ENCODE measurements at places on chromosomes 6 and 20. TPM values are rescaled to one million over a fixed set of nuclear protein-coding genes. Genes with fewer than 3 reads are reported as not detected.

DNA sequence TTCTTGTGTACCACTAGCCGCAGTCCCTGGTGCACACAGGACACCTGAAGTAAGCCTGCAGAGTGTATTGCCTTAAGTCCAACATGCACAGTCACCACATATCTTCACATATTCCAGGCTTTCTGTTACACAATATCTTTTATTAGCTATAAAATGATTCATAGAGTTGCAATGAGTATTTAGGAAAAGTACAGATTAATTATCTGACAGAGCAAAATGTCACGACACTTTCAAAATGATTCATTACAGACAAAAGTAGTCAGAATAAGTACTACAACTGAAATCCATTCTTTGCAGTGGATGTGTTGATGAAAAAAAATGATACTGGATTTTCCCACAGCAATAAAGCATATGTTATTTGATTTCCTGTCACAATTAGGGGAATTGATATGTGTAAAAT is 199.5 kb upstream of the ASCC3 start:
- no peak for DNase-seq

DNA sequence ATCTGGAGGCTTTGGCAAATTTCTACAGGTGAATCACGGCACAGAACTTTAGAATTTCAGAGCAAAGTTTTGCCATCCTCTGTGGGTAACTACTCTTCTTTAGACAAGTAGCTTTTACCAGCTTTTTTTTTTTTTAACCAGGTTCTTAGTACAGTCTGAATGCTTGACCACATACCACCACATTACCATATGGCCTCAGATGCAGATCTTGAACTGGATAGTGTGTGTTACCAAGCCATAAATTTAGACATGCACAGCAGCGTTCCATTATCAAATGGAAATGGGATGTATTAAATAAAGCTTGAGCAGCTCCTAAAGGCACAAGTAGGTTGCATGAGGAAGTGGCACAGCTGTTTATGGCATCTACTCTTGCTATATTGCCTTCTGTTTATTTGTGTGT is 38.3 kb upstream of the PRSS16 start:
- DNase-seq, result no peak

- DNase-seq, result no peak
These were observed 518.5 kb downstream of the CD83 start for GRCh38 chr6:14635934-14636591.

GRCh38 chr6:127533736-127534135 is 14.6 kb upstream of the MTCL3 start:
- DNase-seq, result no peak

- DNase-seq, result no peak
These were observed 354.0 kb downstream of the ESR1 start for GRCh38 chr6:152161501-152161900.

- no peak for DNase-seq
These were observed 43.4 kb downstream of the PLCG1 start for GRCh38 chr20:41180599-41181333.

DNA sequence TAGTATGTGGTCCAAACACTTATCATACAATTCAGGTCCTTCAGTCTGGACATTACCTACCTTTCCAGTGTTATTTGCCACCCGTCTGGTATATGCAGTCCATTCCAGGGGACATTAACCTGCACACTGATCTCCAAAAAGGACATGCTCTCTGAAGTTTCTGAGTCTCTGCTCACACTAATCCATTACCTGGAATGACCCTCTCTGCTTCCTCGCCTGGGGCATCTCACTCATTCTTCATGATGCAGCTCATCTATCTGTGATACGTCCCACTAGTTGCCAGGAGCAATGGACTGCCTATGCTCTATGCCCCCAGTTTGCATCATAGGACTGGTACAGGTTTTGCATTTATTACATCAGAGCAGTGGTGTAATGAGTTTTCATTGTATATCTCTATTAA is 5.9 kb upstream of the TUBB2B start:
- DNase-seq, result no peak

GRCh38 chr6:156928972-156929371 is 151.8 kb downstream of the ARID1B start:
- no peak for DNase-seq

DNA sequence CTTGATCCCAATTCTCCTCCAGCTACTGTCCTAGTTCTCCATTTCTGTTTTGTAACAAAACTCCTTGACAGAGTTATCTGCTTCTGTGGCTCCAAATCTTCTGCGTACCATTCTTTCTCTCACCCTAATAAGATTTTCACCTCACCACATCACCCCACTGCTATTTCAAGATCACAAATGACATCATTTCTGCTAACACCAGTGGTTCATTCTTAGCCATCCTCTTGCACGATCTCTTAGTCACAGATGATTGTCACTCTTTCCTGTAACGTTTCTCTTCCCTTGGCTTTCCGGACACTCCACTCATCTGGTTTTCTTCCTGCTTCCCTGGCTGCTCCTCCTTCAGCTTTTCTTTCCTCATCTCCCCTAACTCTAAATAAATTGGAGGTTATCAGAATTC is 56.8 kb upstream of the FABP7 start:
- DNase-seq, result no peak

GRCh38 chr20:56945057-56945456 is 316.0 kb downstream of the TFAP2C start:
- no peak for DNase-seq

DNA sequence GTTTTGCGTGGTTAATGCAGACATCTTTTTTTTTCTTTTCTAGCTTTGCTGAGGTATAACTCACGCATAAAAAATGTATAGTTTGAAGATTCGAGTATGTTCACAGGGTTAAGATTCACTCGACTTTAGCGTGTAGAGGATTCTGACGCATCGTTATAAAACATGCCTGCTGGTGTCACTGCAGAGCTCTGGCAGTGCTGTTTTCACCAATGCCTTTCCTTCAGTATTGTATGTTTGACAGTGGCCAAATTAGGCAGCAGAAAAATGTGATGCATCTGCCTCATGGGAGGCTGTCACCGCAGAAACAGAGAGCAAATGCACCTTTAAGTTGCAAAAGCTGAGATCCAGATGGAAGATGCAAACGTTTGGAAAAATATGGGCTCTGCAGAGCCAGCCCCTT is 18.0 kb upstream of the SIRPB2 start:
- no peak for DNase-seq

DNA sequence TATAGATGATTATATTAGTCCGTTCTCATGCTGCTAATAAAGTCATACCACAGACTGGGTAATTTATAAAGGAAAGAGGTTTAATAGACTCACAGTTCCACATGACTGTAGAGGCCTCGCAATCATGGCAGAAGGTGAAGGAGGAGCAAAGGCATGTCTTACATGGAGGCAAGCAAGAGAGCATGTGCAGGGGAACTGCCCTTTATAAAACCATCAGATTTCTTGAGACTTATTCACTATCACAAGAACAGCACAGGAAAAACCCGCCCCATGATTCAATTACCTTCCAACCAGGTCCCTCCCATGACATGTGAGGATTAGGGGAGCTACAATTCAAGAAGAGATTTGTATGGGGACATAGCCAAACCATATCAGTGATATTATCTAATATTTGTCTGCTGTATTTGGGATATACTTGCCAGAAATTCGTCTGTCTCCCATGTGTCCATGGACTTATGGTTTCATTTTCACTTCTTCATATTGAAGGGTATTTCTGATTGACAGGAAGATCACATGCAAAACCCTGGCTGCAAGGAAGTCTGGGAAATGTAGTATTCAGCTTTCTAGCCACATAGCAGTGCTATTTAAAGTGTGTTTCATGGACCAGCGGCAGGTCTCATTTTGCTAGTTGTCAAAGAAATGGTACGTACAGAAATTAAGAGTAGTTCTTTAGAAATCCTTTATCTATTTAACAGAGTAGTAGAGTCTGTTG is 50.5 kb upstream of the PAK5 start:
- DNase-seq, result no peak

DNA sequence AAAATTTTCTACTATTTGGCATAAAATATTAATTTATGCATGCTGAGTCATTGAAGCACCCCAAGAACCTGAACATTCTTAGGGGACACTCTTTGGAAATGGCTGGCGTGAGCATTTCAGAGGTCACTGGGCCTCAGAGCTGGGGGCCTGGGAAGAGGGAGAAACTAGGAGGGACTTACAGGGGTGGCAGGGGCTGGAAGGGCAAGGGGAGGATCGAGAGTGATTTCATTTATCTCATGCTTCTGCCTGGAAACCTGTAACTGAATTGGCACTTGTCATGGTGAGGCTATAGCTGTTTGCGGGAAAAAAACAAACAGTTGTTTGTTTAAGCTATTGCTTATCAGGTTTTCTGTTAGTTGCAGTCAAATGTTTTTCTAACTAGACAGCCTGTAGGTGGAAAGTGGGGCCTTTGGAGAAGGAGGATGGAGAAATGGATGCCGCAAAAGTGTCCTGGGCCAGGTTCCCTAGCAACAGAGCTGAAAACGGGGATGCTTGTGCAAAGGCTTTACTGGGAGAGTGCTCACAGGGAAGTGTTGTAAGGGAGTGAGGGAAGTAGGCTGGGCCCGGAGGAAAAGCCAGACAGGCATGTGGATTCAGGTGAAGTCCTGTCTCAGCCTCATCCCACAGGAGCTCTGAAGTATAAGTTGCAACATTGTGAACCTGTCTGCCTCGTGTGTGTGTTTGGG is 36.4 kb upstream of the KAT14 start:
- DNase-seq, result no peak

DNA sequence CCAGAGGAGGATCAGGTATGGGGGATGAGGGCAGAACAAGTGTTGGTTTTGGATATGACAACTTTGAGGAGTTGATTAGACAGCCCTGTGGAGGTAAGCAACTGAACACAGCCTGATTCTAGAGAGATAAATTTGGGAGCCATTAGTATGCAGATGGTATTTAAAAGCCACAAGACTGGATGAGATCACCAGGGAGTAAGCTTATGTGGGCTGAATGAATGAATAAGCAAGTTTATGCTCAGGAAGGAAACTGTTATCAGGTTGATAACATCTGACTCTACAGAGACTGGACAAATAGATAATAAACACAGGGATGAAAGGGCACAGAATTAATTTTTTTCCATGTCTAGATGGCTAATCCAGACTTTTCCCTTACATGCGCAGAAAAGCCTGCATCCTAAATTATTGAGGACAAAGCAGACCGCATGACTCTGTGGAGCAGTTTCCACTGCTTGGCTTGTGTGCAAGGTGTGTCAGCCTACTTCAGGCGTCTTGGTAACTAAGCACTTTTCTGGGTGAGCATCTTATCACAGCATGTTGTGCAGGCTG is 150.6 kb downstream of the GJA10 start:
- DNase-seq, result no peak

- no peak for DNase-seq
These were observed 17.6 kb downstream of the RNF8 start for GRCh38 chr6:37371154-37372083.

DNA sequence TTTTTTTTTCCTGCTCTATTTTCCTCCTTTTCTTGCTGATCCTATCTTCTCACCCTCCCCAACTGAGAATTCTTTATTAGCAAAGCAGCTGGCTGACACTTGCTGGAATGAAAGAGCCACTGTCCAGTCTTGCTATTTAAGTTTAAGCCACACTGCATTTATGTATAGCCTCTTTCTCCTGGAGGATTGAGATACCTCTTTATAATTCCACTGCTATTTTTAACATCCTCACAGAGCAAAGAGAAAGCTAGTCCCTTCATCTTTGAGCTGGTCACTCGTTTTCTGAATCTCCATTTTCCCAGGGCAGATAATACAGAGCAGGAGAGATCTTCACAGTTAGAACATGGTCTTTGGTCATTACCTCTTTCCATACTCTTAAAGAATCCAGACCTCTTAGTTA is 36.0 kb upstream of the EEF1A1 start:
- no peak for DNase-seq

- no peak for DNase-seq
These were observed 41.2 kb upstream of the ASIP start for GRCh38 chr20:34200023-34200422.

- no peak for DNase-seq
These were observed 138.0 kb downstream of the NFATC2 start for GRCh38 chr20:51404297-51405060.

DNA sequence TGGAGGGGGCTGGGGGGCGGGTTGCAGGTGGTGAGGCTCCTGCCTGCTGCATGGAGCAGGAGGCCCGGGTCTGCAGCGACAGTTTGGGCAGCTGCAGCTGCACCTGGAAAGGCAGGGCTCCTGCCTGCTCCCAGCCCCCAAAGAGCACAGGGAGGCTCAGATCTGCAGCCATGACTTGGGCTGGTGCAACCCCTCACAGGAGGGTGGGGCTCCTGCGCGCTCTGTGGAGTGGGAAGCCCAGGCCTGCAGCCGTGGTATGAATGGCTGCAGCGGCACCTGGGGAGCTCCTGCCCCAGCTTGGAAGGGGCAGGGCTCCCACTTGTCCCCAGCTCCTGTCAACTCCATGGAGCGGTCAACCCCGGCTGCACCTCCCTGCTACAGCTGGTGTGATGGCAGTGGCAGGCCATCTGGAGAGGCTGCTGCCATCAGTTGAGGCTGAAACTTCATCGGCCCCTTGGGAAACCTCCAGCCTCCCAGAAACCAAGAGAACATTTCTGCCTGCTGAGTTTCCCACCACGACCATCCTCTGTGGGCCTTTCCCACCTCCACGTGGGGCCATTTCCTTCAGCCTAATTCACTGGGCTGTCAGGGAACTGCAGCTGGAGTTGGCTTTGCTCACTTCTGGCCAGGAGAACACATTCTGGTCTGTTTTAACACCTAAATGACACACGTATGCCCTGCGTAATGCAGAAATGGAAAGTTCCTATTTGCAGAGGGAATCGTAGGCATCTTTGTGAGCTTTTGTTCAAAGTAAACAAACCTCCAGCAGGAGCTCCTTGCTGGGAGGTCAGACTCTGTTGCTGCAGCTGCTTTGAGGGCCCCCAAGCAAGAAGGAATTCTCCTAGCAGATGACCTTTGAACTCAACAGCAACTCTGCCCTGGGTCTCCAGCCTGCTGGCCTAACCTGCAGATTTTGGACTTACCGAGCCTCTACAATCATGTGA is 429.0 kb downstream of the PREX1 start:
- DNase-seq, result no peak

GRCh38 chr6:10315658-10316372 is 99.1 kb downstream of the TFAP2A start:
- DNase-seq, result no peak

- no peak for DNase-seq
These were observed 1.3 kb downstream of the NRSN1 start for GRCh38 chr6:24127316-24127715.

GRCh38 chr6:125114248-125114858 is 39.2 kb upstream of the TPD52L1 start:
- no peak for DNase-seq

DNA sequence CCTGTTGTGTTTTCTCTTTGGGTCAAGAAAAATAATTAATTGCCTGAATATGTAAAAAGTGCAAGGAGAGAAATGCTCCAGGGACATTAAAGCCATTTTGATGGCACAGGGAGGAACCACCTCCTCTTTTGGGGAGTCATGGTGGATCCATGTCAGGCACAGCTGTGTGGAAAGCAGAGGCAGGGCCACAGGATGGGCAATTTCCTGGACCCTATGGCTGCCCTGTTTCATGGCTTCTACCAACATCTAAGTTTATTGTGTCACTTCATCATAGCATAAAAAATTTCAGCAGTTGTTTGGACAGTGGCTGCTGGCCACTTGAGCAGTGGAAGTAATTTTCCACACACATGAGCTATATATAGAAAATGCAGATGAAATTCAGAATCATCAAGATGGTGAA is 238.2 kb downstream of the SYNE1 start:
- no peak for DNase-seq

The MCCD1 gene
- total RNA-seq, result not detected

The MYB gene
- 0.08 TPM for total RNA-seq

The RALGAPB gene
- 21.4 TPM for total RNA-seq

The PRRT1 gene
- 1.0 TPM for total RNA-seq

The SPACA1 gene
- not detected for total RNA-seq

The FOXS1 gene
- 1.6 TPM for total RNA-seq

The RFX6 gene
- total RNA-seq, result not detected

The ENPP3 gene
- 0.14 TPM for total RNA-seq

The SLC25A27 gene
- total RNA-seq, result 18.6 TPM

The SAMHD1 gene
- total RNA-seq, result 37.8 TPM

The SLA2 gene
- 0.19 TPM for total RNA-seq
